ENCODE measurements at places on chromosomes 7 and 10. TPM values are rescaled to one million over a fixed set of nuclear protein-coding genes. Genes with fewer than 3 reads are reported as not detected.
A peak's percentile ranks its signal among the peaks of the same experiment; 100 is the strongest.

Gene LRRC4
- 5.8 TPM for total RNA-seq

DNA sequence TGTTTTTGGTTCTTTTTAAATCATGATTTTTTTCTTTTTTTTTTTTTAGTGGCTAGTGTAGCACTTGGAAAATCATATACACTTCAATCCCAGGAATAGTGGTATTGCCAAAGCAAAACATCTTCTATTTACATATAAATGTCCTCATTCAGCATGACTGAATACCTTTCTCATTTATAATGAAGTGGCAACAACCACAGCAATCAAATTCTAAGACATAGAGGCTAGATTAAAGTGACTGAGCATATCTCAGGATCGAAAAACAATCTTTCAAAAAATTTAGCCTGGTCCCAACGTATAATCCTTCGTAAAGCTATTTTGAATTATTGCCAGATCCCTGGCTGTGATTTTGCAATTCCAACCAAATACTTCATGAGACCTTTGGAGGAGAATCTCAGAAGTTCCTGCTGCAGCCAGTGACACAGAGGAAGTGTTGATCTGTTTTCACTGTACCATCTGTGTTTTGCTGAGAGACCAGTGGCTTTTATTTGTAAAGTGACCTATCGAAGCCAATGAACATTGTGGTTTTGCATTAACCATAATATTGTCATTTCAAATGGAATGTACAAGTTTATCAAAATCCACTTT lies 29.8 kb upstream of the SP8 start:
- no peak for DNase-seq

DNA sequence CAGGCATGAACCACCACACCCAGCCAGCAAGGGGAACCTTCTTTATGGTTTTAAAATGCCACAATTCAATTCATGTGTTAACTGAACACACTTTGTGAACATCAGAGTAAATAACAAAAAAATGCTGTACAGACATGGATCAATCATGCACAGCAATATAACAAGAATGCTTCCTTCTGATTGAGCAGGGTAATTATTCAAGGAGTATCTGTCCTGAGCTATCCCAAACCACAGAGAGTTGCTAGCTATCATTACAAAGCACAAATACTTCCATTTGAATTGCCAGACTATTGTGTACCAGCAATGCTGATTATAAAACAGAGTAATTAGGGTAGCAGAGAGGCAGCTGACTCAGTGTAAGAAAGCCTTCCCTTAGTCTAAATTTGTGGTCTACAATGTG lies 11.3 kb upstream of the RHOBTB1 start:
- DNase-seq = no peak

- no peak for DNase-seq
Observed at GRCh38 chr10:48231699-48232315, 42.7 kb downstream of the FRMPD2 start.

Gene CAMK2B
- not detected for total RNA-seq

DNA sequence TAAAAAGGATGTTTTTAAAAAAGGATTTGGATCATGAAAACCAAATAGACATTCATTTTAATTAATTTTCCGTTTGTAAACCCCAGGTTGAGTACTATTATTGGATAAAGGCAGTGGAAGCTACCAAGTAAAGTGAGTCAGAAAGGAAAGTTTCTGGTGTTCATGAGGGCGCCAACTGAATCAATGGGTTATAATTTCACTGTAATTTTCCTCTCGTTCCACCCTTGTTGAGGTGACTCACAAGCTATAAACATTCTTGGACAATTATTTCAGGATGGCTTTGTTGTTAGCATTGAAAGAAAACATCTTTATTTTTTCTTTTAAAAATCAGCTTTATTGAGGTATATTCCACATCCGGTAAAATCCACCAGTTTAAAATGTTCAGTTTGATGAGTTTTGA lies 5.1 kb upstream of the FAM133B start:
- no peak for DNase-seq

DNA sequence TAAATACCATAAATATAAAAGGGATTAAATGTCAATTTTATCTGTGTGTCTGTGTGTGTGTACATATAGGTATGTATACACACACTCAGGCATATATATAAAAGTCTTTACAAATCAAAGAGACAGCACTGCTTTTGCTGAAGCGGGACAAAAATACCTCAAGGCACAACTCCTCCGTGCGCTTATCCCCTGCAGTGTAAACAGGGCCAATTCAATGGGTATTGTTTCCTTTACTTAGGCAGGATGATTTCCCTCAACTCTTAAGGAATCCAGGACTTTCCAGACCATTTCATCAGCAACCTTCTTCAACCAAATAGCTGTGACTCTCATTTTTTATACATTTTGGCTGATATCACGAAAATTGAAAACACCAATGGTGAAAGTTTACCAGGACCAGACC lies 227.7 kb downstream of the CRPPA start:
- DNase-seq = no peak

Gene UNCX
- not detected for total RNA-seq

DNA sequence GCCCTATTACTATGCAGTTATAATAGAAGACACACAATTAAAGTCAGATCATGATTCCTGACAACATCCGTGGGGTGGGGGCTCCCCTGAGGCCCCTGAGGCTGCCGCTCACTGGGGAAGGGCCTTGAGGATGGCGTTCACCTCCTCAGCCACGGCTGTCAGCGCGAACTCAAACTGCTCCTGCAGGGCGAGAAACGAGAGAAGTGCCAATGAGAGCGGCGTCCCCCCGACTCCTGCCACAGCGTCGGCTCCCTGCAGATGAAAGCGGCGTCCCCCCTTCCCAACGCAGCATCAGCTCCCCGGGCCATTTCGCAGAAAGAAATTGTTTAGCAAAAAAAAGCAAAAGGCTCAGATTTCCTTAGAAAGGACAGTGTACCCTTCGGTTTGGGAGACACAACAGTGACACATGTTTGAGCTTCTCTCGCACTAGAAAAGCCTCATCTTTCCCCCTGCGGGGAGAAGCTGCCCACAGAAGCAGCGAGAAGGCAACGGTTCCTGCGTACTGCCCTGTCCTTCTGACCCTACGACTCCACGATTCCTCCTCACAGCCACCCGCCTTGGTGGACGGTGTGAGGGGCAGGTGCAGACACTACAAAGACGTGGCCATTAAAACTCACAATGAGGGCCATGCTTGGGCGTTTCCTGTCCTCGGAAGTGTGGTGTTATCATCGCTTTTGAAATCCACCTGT lies 203.9 kb downstream of the DNAJB6 start:
- DNase-seq = peak; percentile 49

Gene VWC2
- 0.28 TPM for total RNA-seq

Gene RNF32
- total RNA-seq = 1.0 TPM

- DNase-seq = no peak
Observed at GRCh38 chr7:40300146-40300670, 165.4 kb downstream of the SUGCT start.

DNA sequence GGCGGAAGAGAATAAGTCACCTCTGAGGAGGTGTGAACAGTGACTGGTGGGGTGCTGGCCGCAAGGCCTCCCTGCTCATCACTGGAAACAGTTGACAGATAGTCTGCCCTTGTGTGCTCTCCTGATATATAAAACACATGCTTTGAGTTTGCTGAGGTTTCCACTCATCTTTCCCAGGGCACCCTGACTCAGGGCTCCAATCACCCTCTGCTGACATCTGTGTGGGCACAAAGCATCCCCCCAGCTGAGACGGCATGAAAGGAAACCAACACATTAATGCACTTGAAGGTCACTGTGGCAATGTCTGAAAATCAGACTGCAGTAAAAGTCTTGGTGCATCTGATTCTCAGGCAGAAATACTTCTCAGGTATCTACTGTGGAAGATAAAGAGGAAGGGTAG lies 49.8 kb downstream of the EPDR1 start:
- DNase-seq = no peak

DNA sequence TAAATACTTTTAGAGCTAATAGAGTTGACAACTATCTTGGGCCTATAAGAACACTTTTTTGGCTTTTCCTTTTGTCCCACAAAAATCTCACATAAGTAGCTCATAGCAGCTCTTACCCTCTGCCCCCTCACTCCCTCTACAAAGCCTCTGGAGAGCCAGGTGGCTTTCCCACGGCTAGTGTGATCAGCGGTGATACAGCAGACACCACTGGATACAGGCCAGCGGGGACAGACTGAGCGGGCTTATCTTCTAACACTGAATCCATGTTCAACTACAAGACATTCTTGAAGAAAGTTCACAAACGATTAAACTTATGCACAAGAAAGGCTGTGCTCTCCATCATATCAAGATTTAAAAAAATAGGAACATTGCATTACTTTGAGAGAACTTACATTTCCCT lies 377.2 kb downstream of the PARD3 start:
- peak; percentile 13 for DNase-seq

DNA sequence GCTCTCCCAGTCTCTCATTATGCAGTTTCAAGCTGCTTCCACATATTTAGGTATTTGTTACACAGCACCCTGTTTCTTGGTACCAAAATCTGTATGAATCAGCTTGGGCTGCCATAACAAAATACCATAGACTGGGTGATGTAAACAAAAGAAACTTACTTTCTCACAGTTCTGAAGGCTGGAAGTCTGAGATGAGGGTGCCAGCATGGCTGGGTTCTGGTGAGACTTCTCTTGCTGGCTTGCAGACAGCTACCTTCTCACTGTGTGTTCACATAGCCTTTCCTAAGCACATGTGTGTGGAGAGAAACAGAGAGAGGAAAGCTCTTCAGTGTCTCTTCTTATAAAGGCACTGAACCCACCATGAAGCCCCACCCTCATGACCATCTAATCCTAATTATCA lies 15.7 kb upstream of the CBLL1 start:
- DNase-seq = no peak

GRCh38 chr7:147997636-147998035 lies 592.9 kb upstream of the C7orf33 start:
- no peak for DNase-seq

DNA sequence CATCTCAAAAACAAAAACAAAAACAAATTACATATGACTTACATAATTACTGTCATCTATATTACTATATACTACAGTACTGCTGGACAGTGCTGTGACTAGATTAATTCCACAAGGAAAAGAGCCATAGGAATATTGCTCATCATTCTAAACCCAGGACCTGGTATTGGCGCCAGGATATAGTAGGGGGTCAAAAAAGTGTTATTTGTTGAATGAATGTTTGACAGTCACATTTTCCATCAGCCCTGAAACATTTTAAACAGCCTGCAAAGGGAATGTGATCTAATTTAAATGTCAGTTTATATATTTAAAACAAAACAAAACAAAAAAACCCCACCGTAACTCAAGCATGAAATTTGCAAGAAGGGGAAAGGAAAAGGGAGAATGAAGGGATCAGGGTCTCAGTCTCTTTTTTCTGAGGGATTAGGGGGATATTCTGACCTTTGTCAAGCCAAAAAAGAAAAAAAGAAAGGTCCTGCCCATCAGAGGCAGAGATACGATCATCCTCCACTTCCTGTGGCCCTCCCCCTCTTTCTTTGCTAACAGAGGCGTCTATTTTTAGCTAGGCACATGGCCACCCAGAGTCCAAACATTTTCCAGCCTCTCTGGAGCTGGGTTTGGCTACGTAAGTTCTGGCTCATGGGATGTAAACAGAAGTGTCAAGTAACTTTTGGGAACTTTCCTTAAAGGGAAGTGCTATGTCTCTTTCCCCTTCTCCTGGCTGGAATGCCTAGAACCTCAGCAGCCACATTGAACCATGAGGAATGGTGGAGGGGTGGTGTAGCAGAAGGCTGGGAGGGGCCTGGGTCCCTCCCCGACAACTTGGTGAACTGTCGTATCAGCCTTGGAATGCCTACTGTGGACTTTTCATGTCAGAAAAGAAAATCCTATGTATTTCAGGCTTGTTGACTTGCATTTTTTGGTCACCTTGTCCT lies 44.6 kb upstream of the DLG5 start:
- DNase-seq = no peak

Gene TCAF2
- total RNA-seq = 0.07 TPM

DNA sequence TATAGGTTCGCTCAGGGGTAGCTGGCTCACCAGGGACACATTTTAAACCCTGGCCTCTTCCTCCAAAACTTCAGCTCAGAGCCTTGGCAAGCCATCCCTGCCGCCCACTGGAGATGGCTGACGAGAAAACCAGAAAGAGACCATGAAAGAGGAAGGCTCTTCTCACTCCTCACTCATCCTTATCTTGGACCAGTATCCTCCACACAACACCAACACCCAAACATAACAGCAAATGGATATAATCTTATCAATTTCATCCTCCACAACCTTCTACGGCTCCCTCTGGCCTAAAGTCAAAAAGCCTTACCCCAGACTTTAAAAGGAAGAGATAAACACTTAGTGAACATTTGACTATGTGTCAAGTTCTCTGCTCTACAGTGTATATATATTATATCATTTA lies 26.9 kb downstream of the DLG5 start:
- no peak for DNase-seq

- no peak for DNase-seq
Observed at GRCh38 chr10:124341768-124342135, 77.0 kb downstream of the OAT start.

GRCh38 chr7:65317372-65317771 lies 56.3 kb upstream of the ZNF92 start:
- no peak for DNase-seq

Gene GHRHR
- 2.7 TPM for total RNA-seq

- DNase-seq = no peak
Observed at GRCh38 chr7:155486783-155487508, 29.0 kb downstream of the EN2 start.

GRCh38 chr7:25116621-25117020 lies 8.4 kb downstream of the CYCS start:
- DNase-seq = no peak

DNA sequence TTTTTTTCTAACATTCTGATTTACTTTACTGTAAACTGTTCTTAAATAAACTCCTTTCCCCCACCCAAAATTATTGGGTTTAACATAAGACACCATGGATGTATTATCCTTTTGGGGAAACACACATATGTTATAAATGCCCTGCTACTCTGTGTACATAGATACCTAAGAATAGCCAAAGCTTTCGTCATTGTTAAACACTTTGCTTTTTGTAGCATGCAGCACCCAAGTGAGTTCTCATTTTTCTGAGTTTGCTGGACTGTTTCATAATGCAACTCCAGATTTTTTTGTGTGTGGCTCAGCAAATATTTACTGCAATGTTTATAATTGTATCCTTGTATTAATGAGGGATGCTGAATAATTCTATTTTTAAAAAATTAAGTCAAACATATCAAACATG lies 86.9 kb downstream of the VTI1A start:
- DNase-seq = no peak

DNA sequence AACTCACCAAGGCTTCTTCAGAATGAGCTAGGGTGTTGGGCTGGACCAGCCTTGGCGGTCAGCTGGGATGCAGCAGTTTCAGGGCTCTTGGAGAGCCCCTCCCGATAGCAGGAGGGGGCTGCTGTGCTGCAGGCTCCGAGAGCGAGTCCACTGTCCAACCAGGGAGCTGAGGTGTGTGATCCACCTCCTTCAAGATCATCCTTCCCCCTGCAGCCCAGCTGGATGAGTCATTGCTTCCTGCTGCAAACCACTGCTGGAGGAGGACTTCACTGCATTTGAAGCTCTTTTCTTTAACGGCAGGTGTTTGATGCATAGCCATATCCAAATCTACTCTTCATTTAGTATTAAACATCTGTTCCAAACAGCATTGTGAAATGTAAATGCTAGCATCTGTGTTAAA lies 54.2 kb upstream of the EBF3 start:
- peak; percentile 76 for DNase-seq

Gene WDR86
- 40.6 TPM for total RNA-seq

Measured in H7 (cell line).